ENCODE measurements at places on chromosomes 11 and 22. TPM values are rescaled to one million over a fixed set of nuclear protein-coding genes. Genes with fewer than 3 reads are reported as not detected.

DNA sequence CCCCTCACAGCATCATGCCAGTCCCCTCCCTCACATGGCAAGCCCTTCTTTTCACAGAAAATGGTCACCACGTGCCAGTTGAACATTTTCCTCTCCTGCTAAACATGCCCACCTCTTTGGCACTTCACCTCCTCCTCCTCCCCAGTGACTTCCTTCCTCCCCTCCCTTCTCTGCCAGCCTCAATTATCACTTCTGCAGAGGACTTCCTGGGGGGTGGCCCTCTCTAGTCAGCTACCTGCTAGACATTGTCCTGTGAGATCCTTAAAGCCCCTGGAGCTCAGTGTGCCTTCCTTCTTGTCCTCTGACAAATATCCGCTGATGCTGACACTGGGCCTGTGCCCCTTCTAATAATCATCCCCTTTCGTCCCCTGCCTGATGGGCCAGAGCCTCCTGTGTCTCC, 43.2 kb upstream of the E2F8 start:
- no peak for DNase-seq

The UPK3A gene
- total RNA-seq, result not detected

DNA sequence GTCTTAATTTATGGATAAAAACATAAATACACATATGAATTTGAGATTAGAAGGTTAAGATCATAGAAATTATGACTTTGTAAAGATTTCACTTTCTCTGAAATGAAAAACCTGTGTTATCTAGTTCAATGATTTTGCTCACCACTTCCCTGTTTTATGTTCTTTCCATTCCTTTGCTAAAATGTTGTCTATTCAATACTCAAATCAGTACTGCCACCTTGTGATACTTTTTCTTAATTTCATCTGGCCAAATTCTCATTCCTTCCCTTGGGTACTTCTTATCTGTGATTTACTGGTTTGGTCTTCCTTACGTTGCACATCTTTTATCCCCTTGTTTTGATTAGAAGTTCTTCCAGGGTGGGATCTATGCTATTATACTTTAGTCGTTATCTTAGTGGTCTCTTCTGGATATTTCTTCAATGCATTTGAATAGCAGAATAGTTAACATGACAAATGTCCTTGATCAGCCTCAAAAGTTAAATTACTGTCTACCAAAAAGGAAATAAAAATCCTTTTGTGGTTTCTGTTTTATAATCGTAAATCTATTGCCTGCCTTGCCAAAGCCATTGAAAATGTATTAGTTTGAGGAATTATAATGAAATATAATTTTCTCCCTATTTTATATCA, 197.0 kb downstream of the PGR start:
- DNase-seq, result no peak

The TBX10 gene
- not detected for total RNA-seq
